ENCODE measurements at places on chromosomes 11 and 22. TPM values are rescaled to one million over a fixed set of nuclear protein-coding genes. Genes with fewer than 3 reads are reported as not detected.

- H3K4me1 ChIP-seq, result peaks cover 7% of the 10 kb centered on the region
- no peaks in the 10 kb centered on the region for H3K36me3 ChIP-seq
- H3K27ac ChIP-seq, result no peak overlapping the region
- peaks cover 8% of the 10 kb centered on the region for H3K27me3 ChIP-seq
Measured at GRCh38 chr11:76678321-76678720, 7.8 kb upstream of the LRRC32 start.

DNA sequence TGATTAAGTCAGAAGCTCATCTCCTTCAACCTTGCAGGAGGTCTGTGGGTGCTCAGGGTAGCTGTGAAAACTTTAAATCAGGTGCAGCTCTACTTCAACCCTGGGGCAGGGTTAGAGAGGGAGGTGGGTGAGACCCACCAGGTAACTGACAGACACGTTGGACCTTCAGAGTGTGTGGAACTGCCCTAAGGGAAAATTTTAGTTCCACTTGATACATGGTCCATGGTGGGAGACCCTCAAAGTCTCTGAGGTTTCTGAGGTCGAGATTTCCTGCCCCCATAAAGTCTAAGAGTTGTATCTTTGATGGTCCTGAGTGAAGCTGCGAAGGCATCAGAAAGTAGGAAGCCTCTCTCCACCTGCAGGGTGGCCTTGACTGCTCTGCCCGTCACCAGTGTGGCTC is 23.9 kb upstream of the NNMT start:
- DNase-seq, result no peak
- H3K27ac ChIP-seq, result no peak overlapping the region
- no peaks in the 10 kb centered on the region for H3K36me3 ChIP-seq
- H3K27me3 ChIP-seq, result no peaks in the 10 kb centered on the region
- H3K4me3 ChIP-seq, result no peak overlapping the region

Gene OR8G5
- total RNA-seq, result 0.35 TPM

DNA sequence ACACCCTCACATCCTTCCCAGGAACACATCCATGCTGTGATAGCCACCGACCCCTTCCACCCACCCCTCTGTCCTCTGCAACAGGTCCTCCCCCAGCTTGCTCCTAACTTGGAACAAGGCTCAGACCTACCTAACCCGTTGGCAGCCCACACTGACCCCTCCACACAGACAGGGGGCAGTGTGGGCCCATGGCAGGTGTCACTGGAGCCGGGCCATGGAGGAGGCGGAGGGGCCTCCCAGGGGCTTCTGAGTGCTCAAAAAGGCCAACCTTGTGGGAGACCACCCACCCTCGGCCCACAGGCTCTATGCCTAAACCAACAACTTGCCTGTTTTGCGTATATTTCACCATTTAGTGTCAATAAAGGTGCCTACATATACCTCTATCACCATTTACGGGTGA is 57.0 kb downstream of the CERK start:
- no peak overlapping the region for H3K27ac ChIP-seq
- H3K27me3 ChIP-seq, result no peaks in the 10 kb centered on the region
- H3K4me3 ChIP-seq, result no peak overlapping the region
- peaks cover 33% of the 10 kb centered on the region for H3K36me3 ChIP-seq

Gene RASSF7
- 71.5 TPM for total RNA-seq

DNA sequence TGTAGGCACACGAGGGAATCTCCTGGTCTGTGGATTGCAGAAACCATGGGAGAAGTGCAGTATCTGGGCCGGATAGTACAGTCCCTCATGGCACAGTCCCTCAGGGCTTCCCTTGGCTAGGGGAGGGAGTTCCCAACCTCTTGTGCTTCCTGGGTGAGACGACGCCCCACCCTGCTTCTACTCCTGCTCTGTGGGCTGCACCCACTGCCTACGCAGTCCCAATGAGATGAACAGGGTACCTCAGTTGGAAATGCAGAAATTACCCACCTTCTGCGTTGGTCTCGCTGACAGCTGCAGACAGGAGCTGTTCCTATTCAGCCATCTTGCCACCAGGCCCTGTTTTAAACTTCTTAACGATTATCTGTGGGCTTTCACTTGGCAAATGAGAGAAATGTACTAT is 157.2 kb upstream of the CARD18 start:
- H3K27me3 ChIP-seq, result no peaks in the 10 kb centered on the region
- no peaks in the 10 kb centered on the region for H3K36me3 ChIP-seq
- H3K4me1 ChIP-seq, result no peaks in the 10 kb centered on the region
- DNase-seq, result no peak
- no peak overlapping the region for H3K4me3 ChIP-seq

DNA sequence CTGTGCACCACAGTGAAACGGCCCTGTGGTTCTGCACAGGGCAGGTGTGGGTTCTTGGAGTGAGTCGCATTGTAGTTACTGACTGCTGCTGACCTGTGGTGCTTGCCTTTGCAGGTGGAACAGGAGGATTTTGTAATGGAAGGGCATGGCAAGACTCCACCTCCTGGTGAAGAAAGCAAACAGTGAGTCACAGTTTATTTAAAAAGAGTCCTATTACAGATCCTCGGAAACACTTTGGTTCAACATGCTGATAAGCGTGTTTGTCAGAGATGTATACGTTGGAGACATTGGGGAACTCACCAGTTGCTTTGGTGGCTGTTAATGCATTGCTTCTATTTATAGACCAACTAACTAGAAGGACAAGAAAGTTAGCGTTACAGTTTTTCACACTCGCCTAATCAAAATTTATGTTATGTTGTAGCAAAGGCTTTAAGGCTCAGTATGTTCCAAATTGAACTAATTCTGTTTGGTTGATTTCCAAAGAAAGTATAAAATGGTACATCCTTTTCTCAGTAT is 21.7 kb upstream of the TNRC6B start:
- H3K4me1 ChIP-seq, result peaks cover 10% of the 10 kb centered on the region
- no peak for DNase-seq

DNA sequence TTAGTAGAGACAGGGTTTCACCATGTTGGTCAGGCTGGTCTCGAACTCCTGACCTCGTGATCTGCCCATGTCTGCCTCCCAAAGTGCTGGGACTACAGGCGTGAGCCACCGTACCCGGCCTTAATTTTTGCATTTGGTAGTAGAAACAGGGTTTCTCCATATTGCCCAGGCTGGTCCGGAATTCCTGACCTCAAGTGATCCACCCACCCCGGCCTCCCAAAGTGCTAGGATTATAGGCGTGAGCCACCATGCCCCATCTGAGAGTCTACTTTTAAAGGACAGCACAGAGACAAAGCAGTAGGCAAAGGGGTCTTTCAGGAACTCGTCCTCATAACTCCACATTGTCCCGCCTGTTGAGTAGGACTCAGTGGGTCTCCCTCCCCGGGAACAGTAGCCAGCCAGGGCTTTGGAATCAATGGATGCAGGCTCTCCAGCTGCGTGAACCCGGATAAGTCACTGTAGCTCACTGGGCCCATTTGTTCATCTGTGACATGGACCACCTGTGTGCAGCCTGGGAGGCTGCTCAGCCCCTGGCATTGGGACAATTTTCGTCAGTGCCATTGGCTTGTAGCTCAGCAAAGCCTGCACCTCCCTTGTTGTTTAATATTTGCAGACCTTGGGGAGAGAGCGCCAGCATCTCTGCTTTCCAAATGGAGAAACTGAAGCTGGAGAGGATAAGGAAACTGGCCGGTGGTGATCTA is 86.1 kb downstream of the ARHGAP8 start:
- no peak overlapping the region for H3K4me3 ChIP-seq
- H3K36me3 ChIP-seq, result no peaks in the 10 kb centered on the region
- H3K27ac ChIP-seq, result no peak overlapping the region

GRCh38 chr22:47055073-47055355 is 292.6 kb downstream of the TBC1D22A start:
- peaks cover 16% of the 10 kb centered on the region for H3K36me3 ChIP-seq
- no peak overlapping the region for H3K27ac ChIP-seq
- no peaks in the 10 kb centered on the region for H3K4me1 ChIP-seq
- H3K27me3 ChIP-seq, result no peaks in the 10 kb centered on the region

Gene CSTPP1
- 32.8 TPM for total RNA-seq

Gene RCOR2
- total RNA-seq, result 0.18 TPM

Gene C11orf86
- not detected for total RNA-seq

GRCh38 chr22:27986937-27987336 is 67.9 kb upstream of the PITPNB start:
- H3K27ac ChIP-seq, result no peak overlapping the region
- H3K4me1 ChIP-seq, result no peaks in the 10 kb centered on the region
- H3K27me3 ChIP-seq, result no peaks in the 10 kb centered on the region
- DNase-seq, result no peak
- peaks cover 93% of the 10 kb centered on the region for H3K36me3 ChIP-seq

- H3K4me3 ChIP-seq, result no peak overlapping the region
- peak overlapping the region; percentile 36 for H3K27ac ChIP-seq
- peak; percentile 64 for DNase-seq
- no peaks in the 10 kb centered on the region for H3K36me3 ChIP-seq
- H3K27me3 ChIP-seq, result no peaks in the 10 kb centered on the region
- H3K4me1 ChIP-seq, result peaks cover 9% of the 10 kb centered on the region
Measured at GRCh38 chr11:11148104-11148509, 204.9 kb downstream of the CSNK2A3 start.

Gene ANKK1
- 0.41 TPM for total RNA-seq

GRCh38 chr22:45318168-45318557 is 8.4 kb downstream of the FAM118A start:
- peaks cover 10% of the 10 kb centered on the region for H3K36me3 ChIP-seq
- no peak overlapping the region for H3K4me3 ChIP-seq
- no peaks in the 10 kb centered on the region for H3K27me3 ChIP-seq
- peak; percentile 76 for DNase-seq

Gene SLC6A5
- not detected for total RNA-seq

GRCh38 chr11:120637131-120637530 is 125.6 kb downstream of the GRIK4 start:
- DNase-seq, result no peak
- no peaks in the 10 kb centered on the region for H3K36me3 ChIP-seq
- no peak overlapping the region for H3K4me3 ChIP-seq

Gene DUSP8
- 8.9 TPM for total RNA-seq

- no peak overlapping the region for H3K27ac ChIP-seq
- H3K27me3 ChIP-seq, result no peaks in the 10 kb centered on the region
- H3K4me3 ChIP-seq, result no peak overlapping the region
- peaks cover 5% of the 10 kb centered on the region for H3K36me3 ChIP-seq
- peaks cover 30% of the 10 kb centered on the region for H3K4me1 ChIP-seq
Measured at GRCh38 chr22:36196254-36197064, 5.2 kb downstream of the APOL4 start.

Gene MRPL16
- 29.7 TPM for total RNA-seq

Gene CABP4
- 4.0 TPM for total RNA-seq

GRCh38 chr11:64489831-64490441 is 101.1 kb upstream of the SLC22A12 start:
- no peaks in the 10 kb centered on the region for H3K4me1 ChIP-seq
- no peaks in the 10 kb centered on the region for H3K36me3 ChIP-seq
- no peak overlapping the region for H3K27ac ChIP-seq
- DNase-seq, result peak; percentile 69
- no peak overlapping the region for H3K4me3 ChIP-seq
- peaks cover 57% of the 10 kb centered on the region for H3K27me3 ChIP-seq

Gene SLC22A9
- total RNA-seq, result not detected

- no peaks in the 10 kb centered on the region for H3K27me3 ChIP-seq
- DNase-seq, result no peak
- no peak overlapping the region for H3K4me3 ChIP-seq
- no peak overlapping the region for H3K27ac ChIP-seq
- peaks cover 7% of the 10 kb centered on the region for H3K36me3 ChIP-seq
Measured at GRCh38 chr11:117835576-117835975, 11.0 kb upstream of the FXYD2 start.

DNA sequence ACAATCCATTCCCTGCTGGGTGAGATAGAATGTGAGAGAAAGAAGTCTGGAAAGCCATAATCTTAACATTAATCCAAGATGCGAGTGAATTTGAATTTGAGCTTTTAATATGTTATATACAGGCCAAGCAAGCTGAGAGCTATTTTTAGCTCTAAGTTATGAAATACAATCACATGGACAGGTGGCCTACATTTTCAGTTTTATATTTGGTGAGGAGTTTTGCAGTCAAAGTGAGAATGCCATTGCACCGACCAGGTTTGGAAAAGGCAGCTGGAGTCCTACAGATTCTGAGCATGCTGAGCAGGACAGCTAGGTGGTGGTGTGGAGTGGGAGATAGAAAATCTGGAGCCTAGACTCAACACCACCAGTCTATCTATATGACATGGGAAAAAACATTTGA is 12.0 kb downstream of the OR5B21 start:
- no peak overlapping the region for H3K4me3 ChIP-seq
- H3K27me3 ChIP-seq, result no peaks in the 10 kb centered on the region
- no peak for DNase-seq
- H3K36me3 ChIP-seq, result no peaks in the 10 kb centered on the region
- no peaks in the 10 kb centered on the region for H3K4me1 ChIP-seq

Gene PARVA
- total RNA-seq, result 58.3 TPM

DNA sequence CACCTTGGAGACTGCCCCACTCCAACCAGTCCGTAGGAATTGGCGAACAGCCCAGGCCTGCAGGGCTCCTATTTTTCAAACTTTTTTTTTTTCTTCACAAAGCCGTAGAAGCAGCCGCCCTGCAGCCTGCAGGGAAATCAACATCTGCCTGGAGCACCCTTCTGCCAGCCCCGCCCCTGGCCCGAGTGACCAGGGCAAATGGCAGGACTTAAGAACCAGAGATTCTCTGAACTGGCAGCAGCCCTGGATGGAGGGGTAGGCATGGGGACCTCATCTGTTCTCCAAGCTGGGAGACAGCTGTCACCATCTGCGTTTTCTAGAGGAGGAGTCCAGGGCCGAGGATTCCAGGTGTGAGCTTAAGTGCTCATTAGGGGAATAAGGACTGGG is 5.6 kb downstream of the SCN2B start:
- H3K36me3 ChIP-seq, result no peaks in the 10 kb centered on the region
- H3K4me1 ChIP-seq, result peaks cover 22% of the 10 kb centered on the region
- no peak overlapping the region for H3K4me3 ChIP-seq
- H3K27ac ChIP-seq, result no peak overlapping the region
- no peak for DNase-seq
- no peaks in the 10 kb centered on the region for H3K27me3 ChIP-seq

DNA sequence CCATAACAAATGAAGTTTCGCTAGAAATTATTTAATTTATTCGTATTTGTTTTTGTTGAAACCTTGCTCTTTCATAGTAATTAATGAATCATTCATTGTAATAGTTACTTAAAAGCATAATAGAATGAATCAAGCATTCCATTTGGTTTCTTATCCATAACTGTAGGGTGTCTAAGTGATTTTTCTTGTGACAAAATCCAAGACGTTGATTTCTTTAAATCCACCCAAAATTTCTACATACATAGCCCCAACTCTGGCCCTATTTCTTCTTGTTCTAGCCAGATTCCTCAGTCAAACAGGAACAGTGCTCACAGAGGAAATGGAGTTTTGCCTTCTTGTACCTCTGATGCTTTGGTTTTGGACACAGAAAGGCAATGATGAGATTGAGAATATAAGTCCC is 25.5 kb downstream of the UBASH3B start:
- DNase-seq, result no peak
- H3K27me3 ChIP-seq, result no peaks in the 10 kb centered on the region
- H3K4me3 ChIP-seq, result no peak overlapping the region

GRCh38 chr22:20788627-20789344 is 14.9 kb downstream of the SERPIND1 start:
- peaks cover 84% of the 10 kb centered on the region for H3K36me3 ChIP-seq
- H3K27ac ChIP-seq, result no peak overlapping the region
- no peaks in the 10 kb centered on the region for H3K4me1 ChIP-seq

GRCh38 chr11:93196816-93197379 is 893 bp downstream of the SLC36A4 start:
- H3K36me3 ChIP-seq, result no peaks in the 10 kb centered on the region

GRCh38 chr11:32400196-32400595 is 35.1 kb downstream of the WT1 start:
- H3K36me3 ChIP-seq, result no peaks in the 10 kb centered on the region
- no peak overlapping the region for H3K4me3 ChIP-seq
- H3K4me1 ChIP-seq, result no peaks in the 10 kb centered on the region
- DNase-seq, result no peak

GRCh38 chr11:127225619-127226018 is 225.0 kb upstream of the KIRREL3 start:
- DNase-seq, result no peak
- no peaks in the 10 kb centered on the region for H3K4me1 ChIP-seq
- H3K36me3 ChIP-seq, result no peaks in the 10 kb centered on the region
- H3K4me3 ChIP-seq, result no peak overlapping the region
- no peaks in the 10 kb centered on the region for H3K27me3 ChIP-seq

Gene TRIM49
- not detected for total RNA-seq
